ENCODE measurements at places on chromosomes 11 and 22.

- DNase-seq: no peak
Observed at GRCh38 chr11:95254716-95255115, 23.7 kb upstream of the SESN3 start.

DNA sequence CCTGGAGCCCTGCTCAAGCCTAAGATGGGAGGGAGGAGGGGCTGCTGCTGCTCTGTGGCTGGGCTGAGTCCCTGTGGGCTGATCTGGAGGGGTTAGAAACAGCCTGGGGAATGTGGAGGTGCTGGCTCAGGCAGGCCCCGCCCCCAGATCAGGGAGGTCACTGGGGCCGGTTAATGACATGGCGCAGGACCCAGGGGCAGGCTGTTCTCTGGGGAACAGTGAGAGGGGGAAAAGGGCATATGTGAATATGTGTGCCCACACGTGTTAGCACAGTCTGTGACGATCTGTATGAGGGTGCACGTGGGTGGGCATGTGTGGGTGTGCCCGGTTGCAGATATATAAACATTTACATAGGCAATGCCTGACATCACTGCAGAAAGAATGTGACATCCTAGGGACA, 143.5 kb downstream of the MIAT start:
- DNase-seq: no peak

- peak; percentile 70 for DNase-seq
Observed at GRCh38 chr11:8963569-8964323, 496 bp downstream of the TMEM9B start.

DNA sequence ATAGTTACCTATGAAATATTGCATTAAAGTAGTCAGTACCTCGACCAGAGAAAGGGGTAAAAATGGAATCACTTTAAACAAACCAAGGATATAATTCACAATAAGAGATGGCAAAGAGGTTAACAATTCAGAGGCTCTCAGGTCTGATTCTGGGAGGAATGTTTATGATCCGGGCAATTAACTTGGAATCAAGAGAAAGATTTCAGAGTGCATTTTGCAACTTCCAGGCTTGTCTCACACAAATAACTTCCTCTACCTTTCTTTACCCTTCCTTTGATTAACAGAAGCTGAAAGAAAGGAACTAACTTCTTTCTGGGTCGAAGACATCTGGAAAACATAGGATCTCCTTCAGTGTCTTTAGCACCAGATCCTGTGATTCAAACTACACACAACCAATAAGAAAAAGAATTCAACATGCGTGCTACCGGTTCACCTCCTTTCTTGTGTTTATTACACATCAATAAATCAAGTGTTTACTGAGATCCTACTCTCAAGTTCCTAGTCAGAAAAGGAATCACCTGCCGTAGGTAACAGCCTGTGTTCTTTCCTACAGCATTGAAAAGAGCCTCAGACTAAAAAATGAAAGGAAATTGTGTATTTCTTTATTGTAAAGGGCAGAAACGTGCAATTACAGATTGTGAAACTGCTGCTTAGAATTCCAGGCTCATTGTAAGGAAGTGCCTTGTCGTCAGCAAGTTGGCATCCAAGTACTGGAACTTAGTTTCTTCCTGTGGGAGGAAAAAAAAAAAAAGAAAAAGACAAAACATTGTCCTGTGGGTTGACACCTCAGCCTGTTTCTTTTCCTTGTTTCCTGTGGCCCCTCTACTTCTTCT, 29.5 kb downstream of the CARD18 start:
- DNase-seq: no peak

GRCh38 chr22:23205339-23206049, 25.2 kb downstream of the BCR start:
- no peak for DNase-seq

- no peak for DNase-seq
Observed at GRCh38 chr11:128658502-128658901, 35.4 kb upstream of the FLI1 start.

- DNase-seq: no peak
Observed at GRCh38 chr22:17314487-17314886, 54.8 kb upstream of the CECR2 start.

DNA sequence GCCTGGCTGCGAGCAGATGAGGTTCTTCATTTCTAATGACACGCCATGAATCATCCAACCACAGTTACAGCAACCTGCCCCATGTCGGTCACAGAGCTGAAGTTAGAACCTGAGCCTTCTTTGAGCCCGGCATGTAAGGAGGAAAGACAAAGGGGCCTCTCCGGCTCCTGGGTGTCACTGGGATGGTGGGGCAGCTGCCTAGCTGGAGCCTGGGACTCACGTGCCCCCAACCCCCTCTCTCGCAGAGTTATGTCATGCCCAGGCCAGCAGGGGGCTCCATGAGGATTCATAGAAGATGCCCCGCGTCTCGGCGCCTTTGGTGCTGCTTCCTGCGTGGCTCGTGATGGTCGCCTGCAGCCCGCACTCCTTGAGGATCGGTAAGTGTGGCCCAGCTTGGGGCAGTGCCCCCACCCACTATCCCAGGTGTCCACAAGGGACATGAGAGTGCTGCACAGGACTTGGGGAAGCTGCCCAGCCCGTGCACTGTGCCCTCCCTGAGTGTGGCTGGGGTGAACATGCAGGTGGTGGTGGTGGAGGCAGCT, 148.5 kb downstream of the GRIK4 start:
- DNase-seq: peak; percentile 53

DNA sequence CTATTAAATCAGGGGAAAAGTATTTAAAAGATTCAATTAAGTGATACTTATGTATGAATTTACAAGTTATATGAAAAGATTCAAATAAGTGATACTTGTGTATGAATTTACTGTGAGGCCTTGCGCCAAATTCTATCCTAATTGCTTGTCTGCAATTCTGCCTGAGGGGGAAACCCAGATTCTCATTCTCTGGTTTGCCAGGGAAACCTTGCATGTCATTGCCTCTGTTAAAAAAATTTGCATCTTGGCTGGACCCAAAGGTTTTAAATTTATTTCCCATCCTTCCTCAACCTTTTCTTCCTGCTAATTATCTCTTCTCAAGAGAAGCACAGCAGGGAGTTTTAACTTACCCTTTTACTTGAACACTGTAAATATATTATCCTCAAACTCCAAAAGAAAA, 13.8 kb downstream of the OLFML1 start:
- DNase-seq: no peak

- no peak for DNase-seq
Observed at GRCh38 chr11:62419314-62419929, 589 bp downstream of the SCGB1A1 start.

All from HepG2 (cell line).